ENCODE measurements at places on chromosomes 16 and 17.
A peak's percentile ranks its signal among the peaks of the same experiment; 100 is the strongest.

DNA sequence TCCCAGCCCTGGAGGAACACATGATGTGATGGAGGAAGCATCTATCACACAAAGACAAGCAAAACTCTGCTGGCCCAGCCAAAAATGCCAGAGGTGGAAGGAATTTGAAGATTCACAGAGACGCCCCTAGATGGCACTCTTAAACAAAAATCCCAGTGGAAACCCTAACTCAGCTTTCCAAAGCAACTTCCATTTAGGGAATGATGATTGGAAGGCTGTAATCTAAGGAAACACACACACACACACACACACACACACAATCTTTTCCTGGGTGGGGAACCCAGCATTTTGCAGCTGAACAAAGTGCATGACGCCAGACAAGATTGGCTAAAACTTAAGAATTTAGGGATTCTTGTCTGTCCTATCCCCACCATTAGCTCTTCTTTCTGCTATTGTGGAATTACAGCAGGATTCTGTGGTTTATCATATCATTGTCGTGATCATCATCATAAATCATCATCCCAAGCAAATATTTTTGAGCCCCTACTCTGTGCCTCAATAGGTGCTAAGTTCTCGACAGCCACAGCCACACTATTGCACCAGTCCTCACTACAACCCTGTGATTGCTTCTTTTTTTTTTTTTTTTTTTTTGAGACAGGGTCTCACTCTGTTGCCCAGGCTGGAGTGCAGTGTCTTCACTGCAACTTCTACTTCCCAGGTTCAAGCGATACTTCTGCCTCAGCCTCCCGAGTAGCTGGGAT, 1.6 kb upstream of the LDAF1 start:
- DNase-seq, result peak; percentile 65

DNA sequence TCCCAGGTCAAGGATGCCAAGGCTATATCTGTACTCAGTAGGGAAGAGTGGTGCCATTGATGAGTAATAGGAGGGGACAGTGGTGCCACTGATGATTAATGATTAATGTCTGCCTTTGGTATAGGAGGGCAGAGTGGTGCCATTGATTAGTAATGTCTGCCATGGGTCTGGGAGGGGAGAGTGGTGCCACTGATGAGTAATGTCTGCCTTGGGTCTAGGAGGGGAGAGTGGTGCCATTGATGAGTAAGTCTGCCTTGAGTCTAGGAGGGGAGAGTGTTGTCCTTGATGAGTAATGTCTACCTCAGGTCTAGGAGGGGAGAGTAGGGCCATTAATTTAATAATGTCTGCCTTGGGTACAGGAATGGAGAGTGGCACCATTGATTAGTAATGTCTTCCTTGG, 507.8 kb upstream of the EEF2KMT start:
- no peak for DNase-seq

DNA sequence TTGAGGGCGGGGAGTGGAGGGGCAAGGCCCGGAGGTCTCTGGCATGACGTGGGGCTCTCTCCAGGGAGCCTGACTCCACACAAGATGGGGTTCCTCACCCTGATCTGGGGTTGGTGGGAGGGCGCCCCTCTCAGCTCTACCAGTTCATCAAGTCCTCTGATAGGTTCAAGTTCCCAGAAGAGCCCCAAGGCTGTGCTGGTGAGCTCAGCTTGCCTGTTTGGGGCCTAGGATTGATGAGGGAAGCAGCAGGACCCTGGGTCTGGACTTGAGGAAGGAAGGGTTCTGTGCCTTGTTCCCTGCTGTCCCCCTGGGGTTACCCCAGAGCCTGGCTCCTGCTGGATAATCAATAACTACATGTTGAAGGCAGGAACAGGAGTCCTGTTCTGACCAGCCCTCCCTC, 3.5 kb downstream of the MGAT5B start:
- DNase-seq, result no peak

GRCh38 chr17:39217734-39218369, 7.9 kb downstream of the STAC2 start:
- no peak for DNase-seq

- DNase-seq, result no peak
These were observed 26.1 kb upstream of the XYLT1 start for GRCh38 chr16:17496891-17497290.

DNA sequence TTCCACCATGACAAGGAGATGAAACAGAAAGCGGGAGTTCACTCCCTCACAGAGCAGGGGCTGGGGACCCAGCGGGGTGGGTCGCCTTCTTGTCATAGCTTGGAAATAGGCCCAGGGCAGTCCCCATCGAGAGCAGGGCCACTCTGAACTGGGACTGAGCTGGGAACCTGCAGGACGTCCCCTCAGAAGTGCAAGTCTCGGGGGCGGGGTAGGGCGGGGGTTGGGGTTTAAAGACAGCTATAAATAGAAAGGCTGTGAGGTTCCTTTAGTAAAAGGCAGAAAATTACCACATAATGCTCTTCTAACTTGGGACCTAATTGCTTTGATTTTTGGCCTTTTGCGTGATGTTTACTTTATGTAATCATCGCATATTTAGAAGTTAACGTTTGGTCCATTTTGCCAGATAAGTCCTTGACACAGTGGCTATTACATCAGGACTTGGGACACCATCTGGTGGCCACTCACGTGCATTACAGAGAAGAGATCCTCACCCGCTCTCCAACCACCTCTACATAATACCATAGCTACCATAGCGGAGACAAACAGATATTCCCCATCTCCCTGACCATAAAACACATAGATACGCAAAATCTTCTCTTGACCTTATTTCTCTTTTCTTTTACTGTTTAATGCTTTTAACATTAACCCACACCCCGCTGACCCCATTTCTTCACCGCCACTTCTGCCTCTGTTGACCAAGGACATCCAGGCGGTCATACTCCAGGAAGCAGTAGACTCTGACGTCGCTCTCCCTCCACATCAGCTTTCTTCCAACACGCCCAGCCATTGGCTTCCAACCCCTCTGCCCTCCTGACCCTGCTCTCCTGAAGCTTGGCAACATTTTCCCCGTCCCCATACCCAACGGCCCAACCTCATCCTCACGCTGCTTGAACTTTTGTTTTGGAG, 27.5 kb upstream of the PIK3R6 start:
- peak; percentile 83 for DNase-seq

GRCh38 chr16:65119901-65120401, 1.9 kb downstream of the CDH11 start:
- no peak for DNase-seq

GRCh38 chr17:68718926-68719325, 117.8 kb upstream of the FAM20A start:
- no peak for DNase-seq

- DNase-seq, result no peak
These were observed 120.4 kb downstream of the IRX3 start for GRCh38 chr16:54165912-54166865.

DNA sequence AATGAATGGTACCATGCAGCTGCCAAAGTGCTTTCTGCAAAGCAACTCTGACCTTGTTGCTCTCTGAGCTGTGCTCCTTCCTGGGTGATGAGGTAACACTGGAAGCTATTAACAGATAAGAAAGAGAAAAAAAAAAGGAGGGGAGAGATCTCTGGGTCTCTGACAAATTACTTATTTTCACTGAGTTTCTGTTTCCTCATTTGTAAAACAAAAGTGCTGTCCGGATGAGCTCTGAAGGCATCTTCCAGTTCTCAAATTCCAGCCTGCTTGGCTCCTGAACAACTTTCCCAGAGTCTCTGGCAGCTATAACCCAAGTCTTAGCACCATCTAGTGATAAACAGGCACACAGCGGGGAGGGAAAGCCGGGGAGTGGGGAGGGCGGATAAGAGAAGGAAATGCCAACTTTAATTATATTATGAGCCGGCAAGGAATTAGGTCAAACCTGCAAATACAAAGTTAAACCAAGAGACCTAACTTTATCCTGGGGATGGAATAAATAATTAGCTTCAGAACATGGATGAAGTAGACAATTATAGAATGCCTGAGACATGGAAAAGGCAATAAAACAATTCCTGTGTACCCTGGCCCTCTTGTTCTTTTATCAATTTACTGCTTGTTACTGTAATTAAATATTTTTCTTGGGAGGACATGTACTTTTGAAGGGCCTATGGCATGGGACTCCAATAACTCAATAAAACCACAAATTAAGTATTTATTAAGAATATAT, 61.3 kb upstream of the KIFC3 start:
- DNase-seq, result no peak

DNA sequence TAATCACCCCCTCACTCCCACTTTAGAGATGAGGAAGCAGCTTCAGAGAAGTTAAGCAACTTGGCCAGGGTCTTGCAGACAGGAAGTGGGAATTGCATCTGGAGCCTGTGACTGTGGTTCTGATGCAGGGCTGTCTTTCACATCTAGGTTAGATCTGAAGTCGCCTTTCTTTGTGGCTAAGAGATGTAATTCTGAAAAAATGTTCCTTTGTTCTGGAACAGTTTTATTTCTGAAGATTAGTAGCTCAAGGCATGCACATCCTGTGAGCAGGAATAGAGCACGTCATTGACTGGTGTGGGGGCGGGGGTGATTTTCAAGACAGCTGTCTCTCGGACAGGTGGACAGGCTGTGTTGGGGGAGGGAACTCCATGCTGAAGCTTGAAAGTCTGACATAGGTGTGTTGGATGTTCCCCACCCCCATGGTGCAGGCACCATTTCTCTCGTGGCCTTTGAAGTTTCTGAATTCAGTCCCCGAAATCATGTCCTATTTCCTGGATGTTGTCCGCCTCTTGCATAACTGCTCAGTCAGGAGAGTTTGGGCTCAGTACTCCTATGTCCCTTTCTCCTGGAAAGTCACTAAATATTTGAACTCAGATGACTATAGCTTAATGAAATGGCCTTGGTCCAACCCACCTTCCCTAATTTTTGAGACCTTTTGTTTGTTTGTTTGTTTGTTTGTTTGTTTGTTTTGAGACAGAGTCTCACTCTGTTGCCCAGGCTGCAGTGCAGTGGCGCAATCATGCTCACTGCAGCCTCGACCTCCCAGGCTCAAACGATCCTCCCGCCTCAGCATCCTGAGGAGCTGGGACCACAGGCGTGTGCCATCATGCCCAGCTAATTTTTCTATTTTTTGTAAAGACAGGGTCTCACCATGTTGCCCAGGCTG, 21.0 kb upstream of the HERPUD1 start:
- peak; percentile 62 for DNase-seq

- no peak for DNase-seq
These were observed 79.6 kb downstream of the CRISPLD2 start for GRCh38 chr16:84899414-84899813.

GRCh38 chr17:4387137-4387536, 20.7 kb upstream of the UBE2G1 start:
- DNase-seq, result no peak

GRCh38 chr16:84329016-84329415, 34.3 kb downstream of the WFDC1 start:
- no peak for DNase-seq

DNA sequence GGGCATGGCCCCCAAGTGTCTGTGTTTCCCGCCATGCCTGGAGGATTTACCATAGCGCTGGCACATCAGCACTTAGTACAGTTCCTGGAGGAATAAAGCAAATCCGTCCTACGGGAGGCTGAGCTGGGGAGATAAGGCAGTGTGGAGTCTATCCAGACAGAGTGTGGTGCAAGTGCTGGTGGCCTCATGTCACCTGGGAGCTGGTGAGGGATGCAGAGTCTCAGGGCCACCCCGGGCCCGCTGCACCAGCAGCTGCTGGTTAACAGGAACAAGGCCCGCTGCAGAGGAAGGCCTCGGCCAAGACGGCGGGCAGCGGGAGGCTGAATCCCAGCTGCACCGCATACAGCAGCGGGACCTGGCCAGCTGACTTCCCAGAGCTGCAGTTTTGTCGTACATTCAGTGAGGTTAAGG, 57.3 kb upstream of the CDC42EP4 start:
- no peak for DNase-seq

DNA sequence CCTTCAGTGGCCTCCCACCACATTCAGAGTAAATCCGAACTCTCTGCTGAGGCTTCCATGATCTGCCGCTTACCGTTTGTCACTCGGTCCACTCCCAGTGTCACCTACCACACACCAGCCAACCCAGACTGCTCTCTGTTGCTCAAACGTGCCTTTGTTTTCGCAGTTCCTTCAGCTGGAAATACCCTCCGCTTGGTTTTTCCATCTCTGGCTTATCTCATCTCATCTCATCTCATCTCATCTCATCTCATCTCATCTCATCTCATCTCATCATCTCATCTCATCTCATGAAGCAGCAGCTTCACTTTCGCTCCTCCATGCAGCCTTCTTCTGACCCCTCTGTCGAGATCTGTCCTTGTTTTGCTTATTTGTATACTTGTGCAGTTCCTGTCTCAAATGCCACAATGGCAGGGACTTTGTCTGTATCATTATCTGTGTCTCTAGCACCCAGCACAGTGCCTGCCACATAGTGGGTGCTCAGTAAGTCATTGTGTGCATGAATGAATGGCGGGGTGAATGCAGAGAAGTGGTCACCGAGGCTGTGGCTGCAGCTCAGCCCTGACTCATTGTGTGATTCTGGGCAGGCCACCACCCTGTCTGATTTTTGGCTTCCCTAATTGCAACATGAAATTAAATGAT, 3.8 kb upstream of the SNX20 start:
- DNase-seq, result peak; percentile 84

GRCh38 chr17:83144421-83145357, 65.3 kb downstream of the METRNL start:
- DNase-seq, result peak; percentile 47

- DNase-seq, result no peak
These were observed 1.5 kb upstream of the ELOB start for GRCh38 chr16:2778630-2778958.

- no peak for DNase-seq
These were observed 3.4 kb upstream of the CLEC19A start for GRCh38 chr16:19282101-19282500.

DNA sequence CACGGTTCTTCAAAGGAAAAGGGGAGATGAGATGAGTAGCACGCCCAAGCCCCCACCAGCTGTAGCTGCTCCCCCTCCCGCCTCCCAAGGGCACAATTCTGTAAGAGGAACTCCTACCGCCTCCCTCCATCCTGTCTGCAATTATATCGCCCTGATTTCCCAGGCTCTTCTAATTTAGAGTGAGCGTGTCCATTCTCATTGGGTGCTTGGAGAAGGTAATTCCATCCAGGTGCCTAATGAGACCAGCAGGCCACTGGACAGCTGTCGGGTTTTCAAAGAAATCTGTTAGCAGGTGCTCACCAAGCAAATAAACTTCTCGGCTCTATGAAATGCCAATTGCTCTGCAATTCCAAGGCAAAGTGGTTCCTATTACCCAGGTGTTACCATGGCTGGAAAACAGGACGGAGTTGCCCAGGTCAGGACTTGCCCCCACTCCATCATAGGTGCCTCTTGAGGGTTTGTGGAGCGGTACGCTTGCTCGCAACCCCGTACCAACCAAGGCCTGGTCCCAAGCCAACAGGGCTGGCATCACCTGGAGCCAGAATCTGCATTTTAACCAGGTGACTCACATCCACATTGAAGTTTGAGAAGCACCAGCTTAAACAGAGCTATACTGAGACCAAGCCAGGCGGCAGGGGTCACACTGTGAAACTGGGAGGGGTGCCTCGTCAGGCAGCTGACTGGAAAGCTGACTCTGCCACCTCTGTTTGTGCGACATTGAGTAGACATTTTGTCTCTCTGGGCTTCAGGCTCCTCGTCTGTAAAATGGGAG, 16.5 kb upstream of the MEAK7 start:
- no peak for DNase-seq

GRCh38 chr17:82351254-82351712, 7.8 kb upstream of the TEX19 start:
- no peak for DNase-seq

GRCh38 chr16:53803998-53804397, 100.0 kb downstream of the FTO start:
- DNase-seq, result peak; percentile 10

- no peak for DNase-seq
These were observed 585.7 kb upstream of the CA10 start for GRCh38 chr17:52744179-52744578.
